Muscle of leg (tissue), 16 donors: ENCODE measurements at places on chromosomes 16 and 17.
A peak's percentile ranks its signal among the peaks of the same experiment; 100 is the strongest.

- DNase-seq, result no peak
These were observed 28.5 kb upstream of the CREBBP start for GRCh38 chr16:3908951-3909437.

DNA sequence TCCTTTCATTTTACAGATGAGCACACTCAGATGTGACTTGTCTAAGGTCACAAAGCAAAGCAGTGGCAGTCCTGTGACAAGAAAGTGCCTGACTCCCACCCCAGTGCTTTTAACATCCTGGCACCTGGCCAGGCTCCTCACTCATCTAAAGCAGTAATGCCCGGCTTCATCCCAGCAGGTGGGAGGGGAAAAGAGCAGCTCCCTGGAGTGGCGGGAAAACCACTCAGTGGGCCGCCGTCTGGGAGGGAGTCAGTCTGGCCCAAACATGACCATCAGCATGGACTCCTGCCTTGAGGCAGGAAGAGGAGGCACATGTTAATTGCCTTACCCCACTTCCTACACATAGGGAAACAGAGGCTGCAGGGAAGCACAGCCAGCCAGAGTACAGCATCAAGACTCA lies 2.6 kb downstream of the PCGF2 start:
- peak; percentile 39 for DNase-seq

- no peak for DNase-seq
These were observed 24.4 kb downstream of the SCNN1G start for GRCh38 chr16:23206986-23207385.

- DNase-seq, result peak; percentile 29
These were observed 9.5 kb upstream of the RHBDL3 start for GRCh38 chr17:32256012-32256700.

DNA sequence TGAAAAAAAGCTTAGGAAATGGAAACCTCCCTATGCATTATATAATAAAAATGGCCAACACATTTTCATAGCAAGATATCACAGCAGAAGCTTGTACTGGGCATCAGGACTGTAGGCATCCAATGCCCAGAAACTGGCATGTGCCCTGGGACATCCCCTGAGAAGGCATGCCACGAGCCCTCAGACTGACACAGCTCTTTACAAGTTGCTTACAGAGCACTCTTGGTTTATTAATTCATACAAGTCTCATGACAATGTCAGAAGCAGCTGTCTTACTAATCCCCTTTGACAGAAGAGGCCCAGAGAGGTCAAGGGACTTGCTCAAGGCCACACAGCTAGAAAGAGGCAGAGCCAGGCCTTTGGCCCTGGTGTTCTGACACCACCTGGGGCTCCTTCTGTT lies 5.6 kb upstream of the CCL2 start:
- peak; percentile 62 for DNase-seq

DNA sequence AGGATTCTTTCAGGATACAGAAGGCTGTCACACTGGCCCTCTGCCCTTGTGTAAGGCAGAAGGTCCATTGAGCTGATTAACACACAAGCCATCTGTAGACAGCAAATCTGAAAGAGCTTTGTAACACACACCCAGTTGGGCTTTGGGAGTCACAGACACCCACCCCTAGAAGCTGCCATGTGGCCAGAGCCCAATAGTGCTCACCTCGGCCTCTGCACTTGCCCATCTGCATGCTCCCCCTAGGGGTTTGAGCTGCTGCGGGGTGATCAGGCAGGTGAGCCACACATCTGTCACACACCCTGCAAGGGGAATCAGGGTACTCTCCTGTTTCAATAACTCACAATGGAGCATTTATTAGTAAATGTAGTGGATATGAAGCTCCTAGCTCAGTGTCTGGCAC lies 138.3 kb downstream of the CHD9NB start:
- no peak for DNase-seq

DNA sequence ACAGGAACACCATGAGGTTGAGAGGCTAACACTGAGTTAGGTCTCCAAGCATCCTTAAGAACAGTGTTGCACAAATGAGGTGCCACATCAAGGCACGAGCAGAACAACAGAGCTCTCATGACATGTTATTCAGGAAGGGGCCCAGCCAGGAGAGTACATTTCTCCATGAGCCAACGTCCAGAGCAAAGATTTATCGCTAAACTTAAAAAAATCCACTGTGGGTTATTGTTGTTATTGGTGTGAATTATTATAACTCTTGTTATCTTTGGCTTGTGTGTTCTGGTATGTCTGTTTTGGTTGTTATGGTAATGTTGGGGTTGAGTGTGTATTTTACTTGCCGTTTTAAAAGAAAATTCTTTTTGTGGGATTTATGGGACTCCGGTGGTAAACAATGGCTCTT lies 68.9 kb upstream of the MSI2 start:
- no peak for DNase-seq

GRCh38 chr17:60863892-60864707 lies 186.4 kb downstream of the BCAS3 start:
- peak; percentile 22 for DNase-seq

GRCh38 chr16:31899505-31899904 lies 25.9 kb downstream of the ZNF267 start:
- DNase-seq, result no peak

DNA sequence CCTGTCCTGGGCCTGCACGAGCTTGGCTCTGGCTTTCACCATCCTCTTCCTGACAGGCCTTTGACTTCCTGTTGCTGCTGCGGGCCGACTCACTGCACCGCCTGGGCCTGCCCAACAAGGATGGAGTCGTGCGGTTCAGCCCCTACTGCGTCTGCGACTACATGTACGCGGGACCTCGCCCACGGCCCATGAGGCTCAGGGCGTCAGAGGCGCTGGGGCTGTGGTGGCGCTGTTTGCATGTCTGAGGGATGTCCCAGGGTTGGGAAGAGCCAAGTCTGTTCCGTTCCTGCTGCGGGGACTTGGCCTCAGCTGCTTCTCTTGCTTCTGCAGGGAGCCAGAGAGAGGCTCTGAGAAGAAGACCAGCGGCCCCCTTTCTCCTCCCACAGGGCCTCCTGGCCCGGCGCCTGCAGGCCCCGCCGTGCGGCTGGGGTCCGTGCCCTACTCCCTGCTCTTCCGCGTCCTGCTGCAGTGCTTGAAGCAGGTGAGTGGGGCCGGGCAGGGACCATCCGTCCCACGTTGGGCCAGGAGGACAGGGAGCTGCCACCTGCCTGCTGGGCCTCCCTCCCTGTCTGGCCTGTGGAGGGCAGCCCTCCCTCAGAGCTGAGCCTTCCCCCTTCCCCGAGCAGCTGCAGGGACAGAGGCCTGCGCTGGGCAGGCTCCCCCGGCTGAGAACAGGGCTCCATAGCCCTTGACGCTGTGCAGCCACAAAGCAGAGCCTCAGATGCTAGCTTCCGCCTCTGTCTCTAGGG lies 23.8 kb downstream of the TSC2 start:
- peak; percentile 63 for DNase-seq

GRCh38 chr17:58046239-58047094 lies 36.8 kb upstream of the DYNLL2 start:
- DNase-seq, result no peak

- no peak for DNase-seq
These were observed 10.1 kb upstream of the KRTAP17-1 start for GRCh38 chr17:41325611-41326010.

GRCh38 chr17:6699997-6700947 lies 12.9 kb downstream of the SLC13A5 start:
- DNase-seq, result no peak

DNA sequence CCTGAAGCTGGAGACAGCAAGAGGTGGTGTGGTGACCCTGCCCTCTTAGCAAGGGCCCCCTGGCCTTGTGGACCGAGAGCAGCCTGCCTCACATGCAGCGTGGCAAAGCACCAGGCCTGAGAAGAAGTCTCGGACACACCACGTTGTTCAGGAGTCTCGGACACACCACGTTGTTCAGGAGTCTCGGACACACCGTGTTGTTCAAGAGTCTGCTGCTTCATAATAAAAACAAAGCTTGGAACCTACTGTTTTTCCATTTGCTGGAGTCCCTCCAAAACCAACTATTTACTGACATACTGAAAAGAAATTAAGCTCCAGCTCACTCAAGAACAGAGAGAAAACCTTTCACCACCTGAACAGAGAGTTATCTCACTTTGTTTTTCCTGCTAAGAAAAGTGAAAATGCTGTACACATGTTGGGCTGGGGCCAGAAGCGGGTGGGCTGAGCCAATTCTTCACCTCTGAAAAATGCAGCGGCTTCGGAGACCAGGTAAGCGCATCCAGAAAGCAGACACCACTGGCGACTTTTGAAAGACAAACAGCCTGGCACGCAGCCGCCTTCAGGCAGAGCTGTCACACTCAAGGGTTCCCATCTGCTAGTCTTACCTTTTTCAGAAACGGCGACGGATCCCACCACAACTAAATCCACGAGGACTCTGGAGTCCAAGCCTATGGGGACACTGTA lies 8.9 kb downstream of the MTHFSD start:
- peak; percentile 66 for DNase-seq

DNA sequence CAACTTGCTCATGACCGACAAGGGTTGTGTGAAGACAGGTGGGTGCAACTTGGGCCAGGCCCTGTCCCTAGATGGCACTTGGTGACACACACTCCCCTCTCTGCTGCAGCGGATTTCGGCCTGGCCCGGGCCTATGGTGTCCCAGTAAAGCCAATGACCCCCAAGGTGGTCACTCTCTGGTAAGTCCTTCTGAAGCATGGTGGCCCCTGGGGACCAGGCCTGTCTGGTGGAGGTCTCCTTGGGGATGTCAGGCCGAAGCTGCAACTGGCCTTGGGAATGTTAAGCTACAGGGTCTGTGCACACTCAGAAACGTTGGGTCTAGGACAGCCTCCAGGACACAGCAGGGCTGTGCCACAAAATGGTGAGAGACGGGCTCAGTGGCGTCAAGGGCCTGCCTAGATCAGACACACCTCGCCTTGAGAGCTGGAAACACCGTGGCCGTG lies 6.8 kb downstream of the CDK10 start:
- DNase-seq, result no peak

DNA sequence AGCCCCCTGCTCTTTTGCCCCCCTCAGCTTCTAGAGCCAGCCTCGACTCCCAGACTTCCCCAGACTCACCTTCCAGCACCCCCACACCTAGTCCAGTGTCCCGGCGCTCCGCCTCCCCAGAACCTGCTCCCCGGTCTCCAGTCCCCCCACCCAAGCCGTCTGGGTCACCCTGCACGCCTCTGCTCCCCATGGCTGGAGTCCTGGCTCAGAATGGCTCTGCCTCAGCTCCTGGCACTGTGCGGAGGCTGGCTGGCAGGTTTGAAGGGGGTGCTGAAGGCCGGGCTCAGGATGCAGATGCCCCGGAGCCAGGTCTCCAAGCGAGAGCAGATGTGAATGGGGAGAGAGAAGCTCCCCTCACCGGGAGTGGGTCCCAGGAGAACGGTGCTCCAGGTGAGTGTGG lies 2.2 kb downstream of the ARHGEF15 start:
- DNase-seq, result no peak

- no peak for DNase-seq
These were observed 67.3 kb upstream of the PLCG2 start for GRCh38 chr16:81711657-81712319.

DNA sequence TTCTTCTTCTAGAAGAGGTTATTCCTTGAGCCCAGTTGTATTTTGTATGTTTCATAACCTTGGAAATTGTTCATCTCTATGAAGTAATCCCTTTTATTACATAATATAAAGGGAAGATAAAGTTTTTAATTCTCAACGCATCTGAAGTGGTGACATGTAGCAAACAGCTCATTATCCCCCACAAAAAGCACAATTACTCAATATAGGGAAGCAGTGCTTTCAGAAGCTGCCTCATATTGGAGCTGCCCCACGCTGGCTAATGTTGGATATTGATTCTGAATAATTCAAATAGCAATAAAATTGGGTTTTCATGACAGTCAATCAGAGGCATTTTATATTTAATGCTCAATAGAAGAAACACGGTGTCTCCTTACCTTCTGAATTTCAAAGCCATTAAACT lies 604.3 kb upstream of the RBFOX1 start:
- DNase-seq, result no peak

- DNase-seq, result peak; percentile 49
These were observed 5.6 kb downstream of the TMEM238L start for GRCh38 chr17:10798332-10798749.

GRCh38 chr17:45394091-45394490 lies 38.6 kb downstream of the ARHGAP27 start:
- DNase-seq, result peak; percentile 66

- DNase-seq, result no peak
These were observed 6.0 kb downstream of the ADAP2 start for GRCh38 chr17:30927756-30928155.

DNA sequence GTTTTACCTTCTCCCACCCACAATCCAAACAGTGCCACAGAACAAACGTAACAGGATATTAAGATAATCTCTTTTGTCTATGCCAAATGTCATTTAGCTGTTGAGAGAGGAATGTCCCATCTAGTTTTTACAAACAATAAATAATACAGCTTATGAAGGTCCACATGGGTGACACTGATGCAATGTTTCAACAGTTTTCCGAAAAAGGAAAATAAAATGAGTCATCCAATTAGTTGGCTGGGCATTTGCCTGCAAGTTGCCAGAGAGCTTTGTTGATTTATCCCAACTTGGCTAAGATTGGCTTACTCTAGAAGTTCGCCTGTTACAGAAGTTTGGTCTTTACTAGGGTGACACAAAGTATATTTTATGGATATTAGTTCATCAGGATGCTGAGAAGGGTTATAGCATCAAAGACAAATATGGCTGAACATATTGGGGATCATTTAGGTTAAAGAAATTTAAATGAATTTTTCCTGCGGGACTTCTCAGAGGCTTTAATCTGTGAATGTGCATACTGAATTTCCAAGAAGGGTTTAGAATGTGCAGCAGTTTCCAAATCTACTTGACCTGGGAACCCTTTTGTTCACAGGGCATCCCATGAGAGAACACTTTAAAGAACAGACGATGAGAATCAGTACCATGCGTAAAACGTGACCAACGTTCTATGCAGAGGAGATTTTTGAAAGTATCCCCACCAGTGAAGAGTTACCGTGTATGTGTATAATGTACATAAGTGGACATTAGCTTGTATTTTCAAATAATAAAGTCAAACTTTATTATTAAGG lies 73.1 kb downstream of the CDH13 start:
- peak; percentile 66 for DNase-seq

DNA sequence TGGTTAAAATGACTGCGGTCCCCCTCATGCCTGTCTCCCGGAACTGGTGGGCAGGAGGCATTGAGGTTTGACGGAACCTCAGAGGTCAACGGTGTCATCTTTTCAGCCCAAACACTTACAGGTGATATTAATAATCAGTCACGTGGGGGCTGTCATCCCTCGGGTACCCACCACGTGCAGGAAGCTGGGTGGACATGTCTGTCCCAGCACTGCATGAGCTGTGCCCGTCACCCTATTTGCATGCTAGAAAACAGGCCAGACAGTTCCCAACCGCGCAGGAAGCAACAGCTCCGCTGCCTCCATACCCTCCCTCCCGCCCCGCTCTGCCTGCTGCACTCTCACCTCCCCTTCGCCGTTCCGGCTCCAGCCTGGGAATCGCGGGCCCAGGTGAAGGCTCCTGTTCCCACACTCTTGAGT lies 1.4 kb downstream of the SYNGR3 start:
- no peak for DNase-seq
